Activated T-helper 2 cell treated with anti-CD3 and anti-CD28 coated beads, Interferon-gamma antibody, Interleukin-2, Interleukin-4, amounts not matched to agents 10 μg/mL and 5 μg/mL and 100 μg/mL, durations not matched to agents 14 hours and 24 hours and 36 hours (primary cell): ENCODE measurements at places on chromosomes 1 and 21.
A peak's percentile ranks its signal among the peaks of the same experiment; 100 is the strongest.

DNA sequence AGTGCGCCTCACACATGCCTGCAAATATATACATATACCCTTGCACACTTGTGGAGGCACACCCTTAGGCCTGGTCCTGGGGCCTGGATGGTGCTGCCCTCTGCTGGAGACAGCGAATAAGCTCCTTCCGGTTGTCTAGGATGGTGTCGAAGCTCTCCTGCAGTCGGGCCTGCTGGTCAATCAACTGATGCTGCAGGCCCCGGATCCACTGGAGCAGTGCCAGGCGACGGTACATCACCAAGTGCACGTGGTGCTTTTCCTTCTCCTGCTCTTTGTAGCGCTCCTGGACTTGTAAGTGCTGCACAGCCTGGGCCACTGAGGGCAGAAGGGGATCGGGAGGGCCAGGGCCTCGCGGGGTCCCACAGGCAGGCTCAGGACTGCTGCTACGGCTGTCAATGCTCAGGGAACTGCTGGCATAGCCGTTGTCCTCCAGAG, 3.1 kb downstream of the C1orf216 start:
- DNase-seq: peak; percentile 68

GRCh38 chr1:170310014-170310405, 164.3 kb downstream of the NTMT2 start:
- no peak for DNase-seq

DNA sequence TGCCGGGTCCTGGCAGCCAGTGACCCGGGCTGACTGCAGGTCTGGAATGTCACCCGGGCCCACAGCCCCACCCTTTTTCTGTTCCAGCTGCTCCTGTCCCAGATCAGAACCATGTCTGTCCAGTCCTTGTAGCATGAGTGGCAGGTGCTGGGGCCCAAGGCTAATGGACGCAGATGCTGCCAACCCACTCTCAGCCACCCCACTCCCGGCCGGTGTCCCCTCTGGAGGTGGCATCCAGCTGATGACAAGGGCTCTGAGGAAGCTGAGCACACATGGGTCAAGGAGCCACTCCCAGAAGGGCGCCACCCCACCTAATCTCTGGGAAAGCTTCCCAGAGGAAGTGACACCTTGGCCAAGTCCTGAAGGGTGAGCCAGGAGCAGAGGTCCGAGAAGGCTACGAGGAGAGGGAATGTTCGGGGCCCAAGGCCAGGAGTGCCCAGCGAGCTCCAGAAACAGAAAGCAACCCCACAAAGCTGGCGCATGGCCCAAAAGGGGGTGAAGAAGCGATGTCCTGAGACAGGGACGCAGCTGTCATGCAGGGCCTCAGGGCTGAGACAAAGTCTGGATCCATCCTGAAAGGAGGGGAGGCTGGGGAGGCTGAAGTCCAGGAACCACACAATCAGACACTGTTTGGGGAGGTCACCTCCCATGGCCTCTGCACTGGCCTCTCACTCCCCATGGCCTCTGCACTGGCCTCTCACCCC, 39.5 kb downstream of the ACOT7 start:
- no peak for DNase-seq

GRCh38 chr1:88350648-88351047, 333.4 kb upstream of the PKN2 start:
- no peak for DNase-seq

GRCh38 chr1:93710499-93711453, 29.1 kb upstream of the BCAR3 start:
- no peak for DNase-seq

DNA sequence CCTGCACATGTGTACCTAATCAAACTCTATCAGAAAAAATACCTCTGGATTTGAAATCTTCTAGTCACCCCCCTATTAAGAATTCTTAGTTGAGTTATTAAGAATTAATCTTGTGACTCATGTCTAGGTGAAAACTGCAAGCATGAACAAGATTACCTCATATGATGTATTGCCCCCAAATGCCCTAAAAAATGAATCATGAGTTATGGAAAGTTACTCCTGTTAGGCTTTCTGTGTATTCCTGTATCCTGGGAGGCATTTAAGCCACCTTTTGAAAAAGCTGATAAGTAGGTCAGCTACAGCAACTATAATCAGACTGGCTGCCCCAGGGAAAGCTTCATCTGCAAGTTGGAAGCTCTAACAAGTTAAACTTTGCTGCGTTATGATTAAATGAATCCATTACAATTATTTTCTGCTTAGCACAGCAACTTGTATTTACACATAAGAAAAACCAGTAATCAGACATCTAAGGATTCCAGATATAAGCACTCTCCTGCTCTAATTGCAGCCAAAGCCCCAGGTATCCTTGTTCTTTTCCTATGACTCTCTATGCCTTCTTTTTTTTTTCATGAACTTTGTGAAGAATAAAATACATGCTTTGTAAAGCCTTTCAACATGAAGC, 147.7 kb downstream of the NTPCR start:
- DNase-seq: no peak

DNA sequence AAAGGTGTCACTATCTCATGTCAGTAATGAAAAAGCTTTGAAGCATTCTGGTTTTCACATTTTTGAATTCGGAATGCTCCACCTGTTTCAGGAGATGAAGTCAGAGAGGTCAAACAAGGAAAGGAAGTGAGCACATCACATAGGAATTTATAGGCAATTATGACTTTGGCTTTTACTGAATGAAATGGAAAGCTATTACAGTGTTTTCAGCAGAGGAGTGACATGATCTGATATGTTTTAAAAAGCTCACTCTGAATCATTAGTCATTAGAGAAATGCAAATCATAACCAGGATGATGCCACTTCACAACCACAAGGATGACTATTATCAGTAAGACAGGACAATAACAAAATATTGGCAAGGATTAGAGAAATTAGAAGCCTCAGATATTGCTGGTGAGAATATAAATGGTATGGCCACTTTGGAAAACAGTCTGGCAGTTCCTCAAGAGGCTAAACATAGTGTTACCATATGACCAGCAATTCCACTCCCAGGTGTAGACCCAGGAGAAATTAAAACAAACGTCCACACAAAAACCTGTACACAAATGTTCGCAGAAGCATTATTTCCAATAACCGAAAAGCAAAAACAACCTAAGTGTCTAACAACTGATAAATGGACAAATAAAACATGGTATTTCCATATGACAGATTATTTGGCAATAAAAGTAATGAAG, 7.5 kb downstream of the TAF1A start:
- no peak for DNase-seq

DNA sequence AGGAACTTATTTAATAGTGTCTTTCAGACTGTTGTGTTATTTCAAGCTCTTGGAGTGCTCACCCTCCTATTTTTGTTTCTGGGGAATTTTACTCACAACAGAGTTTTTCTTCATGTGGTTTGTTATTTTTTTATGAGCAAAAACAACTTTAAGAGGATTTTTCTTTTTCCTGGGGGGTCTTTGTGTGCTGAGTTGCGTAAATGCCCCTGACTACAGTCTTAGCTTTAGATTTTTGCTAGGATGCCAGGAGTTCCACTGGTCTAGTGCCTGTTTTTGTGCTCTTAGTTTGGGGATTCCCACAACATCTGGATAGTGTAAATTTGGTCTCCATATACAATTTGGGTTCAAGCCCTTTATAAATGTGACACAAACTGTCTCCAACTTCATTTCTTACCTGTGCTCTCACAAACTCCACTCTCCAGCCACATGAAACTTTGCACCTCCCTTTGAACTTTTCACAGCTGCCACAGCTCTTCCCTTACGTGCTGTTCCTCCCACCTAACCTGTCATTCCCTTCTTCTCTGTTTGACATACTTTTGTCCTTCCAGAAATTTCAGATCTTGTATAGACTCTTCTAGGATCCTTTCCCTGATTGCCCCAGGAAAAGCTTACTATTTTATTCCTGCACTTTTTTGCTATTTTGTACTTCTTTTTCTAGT, 180.2 kb downstream of the CRB1 start:
- DNase-seq: no peak

DNA sequence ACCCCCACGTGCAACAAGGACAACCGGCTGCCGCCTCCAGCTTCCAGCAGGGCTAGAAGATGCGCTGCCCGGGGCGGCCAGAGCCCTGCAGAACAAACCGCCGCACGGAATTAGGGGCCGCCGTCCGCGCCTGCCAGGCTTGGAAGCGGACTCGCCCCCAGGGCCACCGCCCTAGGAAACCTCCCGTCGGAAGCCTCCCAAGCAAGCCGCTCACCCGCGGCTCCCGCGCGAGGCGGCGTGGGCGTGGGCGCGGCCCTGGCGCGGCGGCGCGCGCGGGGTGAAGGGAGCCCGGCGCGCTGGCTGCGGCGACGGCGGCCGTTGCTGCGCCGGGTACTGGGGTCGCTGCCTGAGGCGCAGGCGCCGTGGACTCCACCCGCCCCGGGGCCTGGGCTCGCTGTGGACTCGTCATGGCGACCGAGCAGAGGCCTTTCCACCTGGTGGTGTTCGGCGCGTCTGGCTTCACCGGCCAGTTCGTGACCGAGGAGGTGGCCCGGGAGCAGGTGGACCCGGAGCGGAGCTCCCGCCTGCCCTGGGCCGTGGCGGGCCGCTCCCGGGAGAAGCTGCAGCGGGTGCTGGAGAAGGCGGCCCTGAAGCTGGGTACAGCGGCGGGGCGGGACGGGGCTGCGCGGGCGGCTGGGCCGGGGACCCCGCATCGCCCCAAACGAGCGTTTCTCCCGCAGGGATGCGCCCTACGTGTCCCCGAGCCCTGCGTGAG, at the start of gene SCCPDH:
TSS of gene SCCPDH (plus strand) at position 394 of the 715 bp plus-strand sequence. CDS start at position 408, 14 bp downstream.
- peak; percentile 63 for DNase-seq

DNA sequence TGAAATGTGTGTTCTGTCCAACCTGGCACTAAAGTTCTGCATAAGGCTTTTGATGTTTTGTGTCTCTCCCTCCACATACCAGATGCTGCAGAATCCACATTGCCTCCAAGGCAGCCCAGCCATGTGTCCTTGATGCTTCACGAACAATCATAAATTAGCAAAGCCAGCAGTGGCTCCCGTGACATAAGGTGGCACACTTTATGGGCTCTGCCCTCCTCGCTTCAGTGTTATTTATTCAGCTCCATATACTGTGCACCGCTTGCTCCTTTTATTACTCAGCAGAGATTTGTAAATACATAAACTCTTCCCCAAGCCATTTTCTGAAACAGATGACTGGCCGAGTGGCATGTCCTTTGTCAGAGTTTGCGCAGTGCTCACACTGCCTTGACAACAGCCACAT, 112.8 kb upstream of the SLC35F3 start:
- no peak for DNase-seq

DNA sequence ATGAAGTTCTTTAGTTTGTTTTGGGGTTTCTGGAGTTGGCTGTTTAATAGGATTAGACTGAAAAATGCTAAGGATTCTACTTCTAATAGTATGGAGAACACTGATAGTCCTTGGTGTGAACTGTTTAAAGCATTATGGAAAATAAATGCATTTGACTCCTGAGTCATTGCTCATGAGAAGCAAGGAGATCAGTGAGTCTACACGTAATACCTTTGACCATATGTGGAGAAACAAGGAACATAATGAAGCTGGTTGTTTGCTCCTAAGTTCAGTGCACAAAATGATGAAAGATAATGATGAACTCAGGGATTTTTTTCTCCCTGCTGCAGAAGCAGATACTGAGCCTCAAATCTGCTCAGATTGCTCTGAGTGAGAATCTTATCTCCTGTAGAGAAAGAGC, 158.9 kb upstream of the COL11A1 start:
- DNase-seq: no peak

- no peak for DNase-seq
Measured at GRCh38 chr1:21816602-21817302, 4.7 kb downstream of the LDLRAD2 start.

DNA sequence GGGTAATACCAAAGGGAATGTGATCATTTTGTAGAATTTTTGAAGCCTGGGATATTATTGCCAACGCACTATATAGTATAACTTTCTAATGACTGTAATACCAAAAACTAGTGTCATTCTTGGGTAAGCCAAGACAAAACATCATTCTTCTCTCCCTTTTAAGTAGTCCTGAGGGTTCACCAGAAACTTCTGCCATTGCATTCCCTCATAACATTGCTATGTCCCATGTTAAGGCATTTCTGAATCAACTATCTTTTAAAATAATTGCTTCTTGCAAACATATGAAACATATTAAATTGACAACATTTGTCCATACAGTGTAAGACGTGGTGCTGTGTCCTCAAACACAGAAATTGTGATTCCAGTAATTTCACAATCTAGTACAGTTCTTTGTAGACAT, 29.9 kb upstream of the C1orf21 start:
- no peak for DNase-seq

DNA sequence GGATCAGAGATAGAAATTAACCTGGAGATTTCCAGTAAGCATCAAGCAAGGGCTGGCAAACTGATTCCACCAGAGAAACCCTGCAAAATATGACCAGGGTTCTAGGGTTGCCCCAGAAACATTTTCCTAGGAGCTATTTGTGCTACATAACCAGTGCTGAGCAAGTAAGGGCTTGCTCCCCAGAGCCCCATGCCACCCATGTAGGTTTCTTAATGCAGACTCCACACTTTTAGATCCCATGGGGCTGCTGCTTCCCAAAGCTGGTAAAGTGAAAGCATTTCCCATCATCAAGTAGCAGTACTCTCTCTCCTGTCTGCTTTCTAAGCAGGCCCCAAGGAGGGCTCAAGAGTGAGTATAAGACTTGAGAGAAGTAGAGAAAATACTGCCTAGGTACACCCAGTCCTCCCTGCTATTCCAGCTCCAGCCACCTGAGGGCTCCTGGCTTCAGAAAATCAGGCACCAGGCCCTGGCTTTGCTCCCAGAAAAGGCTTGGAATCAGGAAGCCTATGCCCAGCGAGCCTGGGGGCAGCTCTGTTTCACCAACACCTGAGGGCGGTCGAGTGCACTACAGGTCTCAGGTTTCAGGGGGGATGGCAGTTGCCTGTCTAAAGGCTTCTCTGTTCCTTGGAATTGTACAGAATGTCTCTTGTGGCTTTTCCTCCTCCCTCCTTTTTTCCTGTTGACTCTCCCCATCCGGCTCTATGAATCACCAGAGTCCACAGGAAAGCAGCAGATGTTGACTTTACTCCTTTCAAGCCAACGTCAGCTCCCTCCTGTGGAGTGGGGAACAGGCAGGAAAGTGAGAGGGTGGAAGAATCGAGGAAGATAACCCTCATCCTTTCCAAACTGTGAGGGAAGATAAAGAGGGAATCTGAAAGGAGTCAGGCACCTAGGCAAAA, 6.2 kb upstream of the ANKRD35 start:
- DNase-seq: peak; percentile 22

DNA sequence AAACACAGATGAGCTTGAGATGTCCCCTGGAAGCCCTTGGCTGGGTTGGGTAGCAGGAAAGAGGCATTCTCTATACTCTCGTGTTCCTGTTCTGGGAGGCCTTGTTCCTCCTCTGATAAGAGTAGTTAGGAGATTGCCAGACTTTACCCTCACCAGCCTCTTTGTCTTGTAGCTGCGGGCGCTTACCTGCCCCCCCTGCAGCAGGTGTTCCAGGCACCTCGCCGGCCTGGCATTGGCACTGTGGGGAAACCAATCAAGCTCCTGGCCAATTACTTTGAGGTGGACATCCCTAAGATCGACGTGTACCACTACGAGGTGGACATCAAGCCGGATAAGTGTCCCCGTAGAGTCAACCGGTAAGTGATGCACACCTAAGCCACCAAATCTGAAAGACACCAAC, 5.2 kb downstream of the AGO1 start:
- DNase-seq: no peak
